ENCODE measurements at places on chromosomes 1 and 21.

- DNase-seq: no peak
Observed at GRCh38 chr1:86714561-86715244, 10.3 kb downstream of the SH3GLB1 start.

DNA sequence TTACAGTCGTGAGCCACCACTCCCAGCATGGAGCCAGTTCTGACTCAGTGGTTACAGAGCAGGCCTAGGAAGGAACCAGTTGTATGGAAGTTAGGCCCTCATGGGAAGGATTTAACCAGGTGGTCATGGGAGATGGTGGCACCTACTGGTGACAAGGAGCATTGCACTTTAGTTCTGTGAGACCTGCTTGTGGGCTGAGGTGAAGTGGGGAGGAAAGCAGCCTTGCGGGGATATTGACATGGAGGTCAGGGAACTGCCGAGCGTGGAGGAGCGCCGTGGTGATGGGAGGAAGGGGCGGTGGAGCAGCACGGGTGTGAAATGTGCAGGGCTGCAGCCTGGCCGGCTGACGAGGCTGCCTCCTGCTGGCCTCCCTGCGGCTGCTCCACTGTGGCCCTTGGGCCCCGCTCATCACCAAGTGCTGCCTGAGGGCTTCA, 100.4 kb downstream of the GALNT2 start:
- peak; percentile 11 for DNase-seq

DNA sequence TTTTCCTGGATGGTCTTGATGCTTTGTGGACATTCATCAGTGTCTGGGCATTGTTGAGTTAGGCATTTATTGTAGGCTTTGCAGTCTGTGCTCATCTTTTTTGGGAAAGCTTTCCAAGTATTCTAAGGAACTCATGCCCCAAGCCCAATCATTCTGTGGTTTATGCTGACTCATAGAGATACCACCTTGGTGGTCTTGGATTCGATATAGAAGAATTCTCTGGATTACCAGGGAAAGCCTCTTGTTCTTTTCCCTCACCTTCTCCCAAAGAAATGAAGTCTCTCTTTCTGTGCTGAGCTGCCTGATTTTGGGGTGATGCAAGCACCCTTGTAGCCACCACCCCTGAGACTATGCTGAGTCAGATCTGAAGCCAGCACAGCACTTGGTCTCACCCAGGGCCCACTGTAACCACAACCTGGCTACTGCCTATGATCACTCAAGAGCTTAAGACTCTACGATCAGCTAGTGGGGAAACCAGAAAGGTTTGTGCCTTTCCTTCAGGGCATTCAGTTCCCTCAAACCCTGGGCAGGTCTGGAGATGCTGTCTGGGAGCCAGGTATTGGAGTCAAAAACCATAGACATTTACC, 422.6 kb downstream of the NUF2 start:
- DNase-seq: no peak

DNA sequence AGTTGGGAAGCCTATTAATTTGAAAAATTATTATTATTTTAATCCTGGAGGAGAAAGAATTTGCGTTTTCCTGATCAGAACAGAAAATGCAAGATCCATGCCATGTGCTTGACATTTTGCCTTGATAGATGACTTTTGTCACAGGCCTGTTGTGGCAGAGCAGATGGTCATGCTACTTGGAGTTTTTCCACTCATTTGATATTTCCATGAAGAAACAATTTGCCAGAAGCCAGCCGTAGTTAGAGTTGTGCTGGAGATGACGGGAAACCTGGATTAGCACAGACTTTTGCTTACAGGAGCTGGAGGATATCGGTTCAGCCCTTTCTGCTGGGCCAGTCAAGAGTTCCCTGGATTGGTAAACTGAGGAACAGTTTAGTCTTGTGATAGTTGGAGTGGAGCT, 3.2 kb downstream of the RCAN3 start:
- no peak for DNase-seq

DNA sequence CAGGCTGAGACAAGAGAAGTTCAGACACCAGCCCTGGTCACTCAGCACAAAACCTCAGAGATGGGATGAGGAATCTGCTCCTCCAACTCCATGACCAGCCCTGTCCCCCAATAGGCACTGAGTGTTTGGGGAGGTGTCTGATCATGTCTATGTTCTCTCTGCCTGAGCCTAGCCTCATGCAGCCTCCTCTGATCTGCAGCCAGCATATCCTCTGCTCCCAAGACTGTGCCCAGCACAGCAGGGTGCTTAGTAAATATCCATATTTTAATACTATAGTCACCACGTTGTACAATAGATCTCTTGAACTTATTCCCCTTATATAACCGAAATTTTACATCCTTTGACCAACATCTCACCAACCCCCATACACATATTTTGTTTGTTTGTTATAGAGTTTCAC, 202.9 kb downstream of the MATN1 start:
- no peak for DNase-seq

DNA sequence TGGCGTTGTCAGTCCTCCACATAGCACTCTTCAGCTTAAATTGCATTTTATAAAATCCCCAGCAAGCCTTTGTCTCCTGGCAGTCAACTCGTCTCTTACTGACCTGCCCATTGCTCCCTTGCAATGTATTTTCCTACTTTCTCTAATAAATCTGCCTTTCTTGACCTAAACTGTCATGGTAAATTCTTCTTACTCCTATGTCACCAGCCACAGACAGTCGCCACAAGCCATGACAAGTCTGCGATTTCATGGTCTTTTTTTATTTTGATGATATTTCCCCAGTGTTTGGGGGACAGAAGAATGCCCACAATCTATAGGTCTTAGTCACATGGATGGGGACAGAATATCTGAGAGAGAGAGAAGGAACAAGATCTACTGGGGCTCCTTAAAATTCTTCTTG, 8.4 kb downstream of the IFNAR2 start:
- DNase-seq: no peak

DNA sequence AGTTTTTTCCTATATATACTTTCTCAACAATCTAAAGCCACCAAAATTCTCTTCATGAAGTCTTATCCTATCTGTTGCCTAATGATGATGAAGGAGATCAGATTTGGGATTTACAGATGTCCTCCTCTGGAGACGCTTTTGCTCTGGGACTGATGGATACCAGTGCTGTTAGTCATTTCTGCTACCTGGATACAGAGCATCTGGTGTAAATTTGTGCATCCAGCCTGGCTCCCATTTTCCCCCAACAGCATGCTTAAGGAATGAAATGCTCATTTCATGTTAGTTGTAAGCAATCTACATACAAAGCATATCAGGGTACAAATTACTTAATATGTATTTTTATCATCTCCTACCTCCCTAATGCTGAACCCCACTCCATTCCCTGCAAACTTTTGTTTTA, 57.7 kb downstream of the HNRNPR start:
- no peak for DNase-seq

DNA sequence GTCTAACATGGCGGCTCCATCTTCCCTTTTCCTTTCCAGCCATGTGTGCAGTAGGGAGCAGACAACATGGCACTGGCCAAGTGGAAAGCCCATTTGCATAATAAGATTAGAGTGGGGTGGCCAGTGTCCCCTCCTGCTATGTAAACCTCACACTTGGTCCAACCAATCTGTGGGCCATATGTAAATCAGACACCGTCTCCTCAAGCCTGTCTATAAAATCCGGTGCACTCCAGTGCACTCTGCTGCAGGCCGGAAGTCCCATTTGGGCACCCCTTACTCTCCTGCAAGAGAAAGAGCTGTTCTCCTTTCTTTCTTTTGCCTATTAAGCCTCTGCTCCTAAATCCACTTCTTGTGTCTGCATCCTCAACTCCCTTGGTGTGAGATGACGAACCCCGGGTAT, 44.1 kb downstream of the OLFML3 start:
- DNase-seq: no peak
